Right cardiac atrium (tissue), 5 donors: ENCODE measurements at places on chromosomes 1 and 21. TPM values are rescaled to one million over a fixed set of nuclear protein-coding genes. Genes with fewer than 3 reads are reported as not detected.

GRCh38 chr21:42447182-42447581 lies 43.5 kb downstream of the UBASH3A start:
- DNase-seq: no peak

Gene FAM163A
- 0.19 TPM for total RNA-seq

Gene PPFIA4
- total RNA-seq: 50.3 TPM

Gene OR2L5
- not detected for total RNA-seq

Gene NBPF19
- 6.5 TPM for total RNA-seq
